ENCODE measurements at places on chromosomes 1 and 21. TPM values are rescaled to one million over a fixed set of nuclear protein-coding genes. Genes with fewer than 3 reads are reported as not detected.

DNA sequence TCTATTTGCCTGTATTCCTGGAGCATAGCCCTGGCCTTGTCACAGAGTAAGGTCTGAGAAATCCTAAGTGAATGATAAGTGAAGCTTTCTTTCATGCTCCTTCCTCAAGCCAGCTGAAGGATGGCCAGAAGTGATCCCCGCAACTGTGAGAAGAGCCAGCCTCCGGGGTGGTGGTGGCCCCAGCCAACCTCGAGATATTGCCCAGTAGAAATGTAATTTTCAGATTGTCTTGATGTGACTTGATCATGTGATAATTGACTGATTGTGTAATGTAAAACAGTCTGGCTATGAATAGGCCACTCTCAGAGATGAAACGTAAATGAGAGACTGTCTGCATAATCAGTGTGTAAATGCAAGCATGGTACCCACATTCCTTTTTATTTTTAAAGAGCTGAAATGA is 242.4 kb upstream of the CAMK1G start:
- DNase-seq, result no peak

- no peak for DNase-seq
These were observed 156.0 kb downstream of the GLUL start for GRCh38 chr1:182235604-182235951.

GRCh38 chr1:197392541-197392940 is 124.5 kb downstream of the CRB1 start:
- no peak for DNase-seq

DNA sequence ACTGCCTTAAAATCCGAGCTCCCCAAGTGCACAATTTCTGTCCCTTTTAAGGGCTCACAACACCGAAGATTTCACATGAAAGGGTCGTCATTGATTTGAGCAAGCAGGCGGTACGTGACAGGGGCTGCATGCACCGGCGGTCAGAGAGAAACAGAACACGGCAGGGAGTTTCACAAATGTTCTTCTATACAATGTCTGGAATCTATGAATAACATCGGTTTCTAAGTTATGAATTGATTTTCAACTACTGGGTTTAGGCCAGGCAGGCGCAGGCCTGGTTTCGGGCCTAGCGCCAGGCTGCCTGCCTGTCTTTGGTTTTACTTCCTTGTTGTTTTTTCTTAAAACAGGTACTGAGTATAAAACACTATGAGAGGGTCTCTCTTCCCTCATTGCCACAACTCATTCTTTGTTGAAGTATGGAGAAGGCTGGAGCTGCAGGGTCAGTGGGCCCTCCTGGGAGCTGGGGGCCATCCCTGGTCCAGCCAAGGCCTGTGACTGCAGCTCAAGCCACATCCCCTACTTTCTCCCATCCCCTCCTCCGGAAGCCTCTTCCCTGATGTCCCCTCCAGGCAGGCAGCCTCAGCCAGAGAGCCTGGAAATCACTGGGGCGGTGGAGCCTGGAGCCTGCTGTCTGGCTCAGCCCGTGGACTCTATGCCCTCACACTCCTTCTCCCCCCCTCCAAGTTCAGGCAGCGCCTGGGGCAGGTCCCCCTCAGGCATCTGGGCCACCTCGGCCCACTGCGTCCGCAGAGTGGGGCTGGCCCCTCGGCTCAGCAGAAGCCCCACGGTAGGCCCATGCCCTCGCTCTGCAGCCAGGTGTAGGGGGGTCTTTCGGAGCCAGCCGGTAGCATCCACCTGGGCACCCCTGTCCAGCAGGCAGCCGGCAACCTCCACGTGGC is 2.4 kb downstream of the ANKRD65 start:
- DNase-seq, result no peak

DNA sequence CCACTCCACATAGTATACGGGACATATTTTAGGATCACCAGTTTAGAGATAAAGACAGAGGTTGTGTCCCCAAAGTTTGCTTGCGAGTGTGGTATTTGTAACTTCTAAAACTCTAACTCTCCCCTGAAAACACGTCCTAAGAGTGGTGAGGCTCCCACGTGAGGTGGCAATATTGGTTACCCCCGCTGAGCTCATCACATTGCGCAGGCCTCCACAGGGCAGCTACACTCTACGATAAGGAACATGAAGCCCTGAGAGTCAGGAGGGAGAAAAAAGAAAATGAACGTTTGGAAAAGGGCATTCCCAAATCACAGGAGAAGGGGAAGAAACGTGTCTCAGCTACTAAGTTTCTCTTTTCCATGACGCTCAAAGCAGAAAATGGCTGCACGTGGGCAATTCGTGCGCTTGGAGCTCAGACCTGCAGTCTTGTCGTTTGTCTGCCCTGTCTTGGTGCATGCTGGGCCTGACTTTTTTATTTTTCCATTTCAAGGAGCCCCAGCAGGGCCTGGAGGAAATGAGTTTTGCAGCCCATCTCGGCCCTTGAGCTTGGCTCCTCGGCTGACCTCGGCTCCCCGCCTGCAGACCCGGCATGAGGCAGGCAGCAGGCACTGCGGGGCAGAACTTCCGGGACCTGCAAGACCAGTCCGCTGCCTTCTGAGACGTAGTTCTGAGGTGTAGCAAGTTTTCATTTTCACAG is 25.7 kb downstream of the ERG start:
- no peak for DNase-seq

- DNase-seq, result no peak
These were observed 161.0 kb upstream of the HP1BP3 start for GRCh38 chr1:20948101-20948500.

- DNase-seq, result no peak
These were observed 55.6 kb downstream of the FBXO42 start for GRCh38 chr1:16296643-16297042.

GRCh38 chr1:243260221-243260880 is 4.5 kb downstream of the SDCCAG8 start:
- no peak for DNase-seq

GRCh38 chr1:197976368-197976767 is 59.2 kb downstream of the LHX9 start:
- no peak for DNase-seq

GRCh38 chr21:26388731-26389231 is 184.3 kb downstream of the CYYR1 start:
- DNase-seq, result no peak

DNA sequence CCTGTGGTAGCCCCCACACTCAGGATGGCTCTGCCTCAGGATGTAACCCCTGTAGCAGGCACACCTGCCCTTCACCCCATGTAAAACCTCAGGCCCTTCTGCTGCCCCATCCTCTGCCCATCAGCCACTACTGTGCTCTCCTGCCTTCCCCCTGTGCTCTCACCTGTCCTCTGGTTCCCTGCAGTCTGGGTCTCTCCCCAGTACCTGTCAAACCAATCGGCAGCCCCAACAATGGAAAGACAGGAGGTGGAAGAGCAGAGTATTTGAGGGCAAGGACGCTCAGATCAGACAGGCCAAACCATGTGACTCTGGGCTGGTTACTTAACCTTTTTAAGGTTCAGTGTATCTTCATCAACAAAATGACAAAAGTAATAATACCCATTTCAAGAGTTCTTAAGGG is 30.9 kb downstream of the SMIM12 start:
- DNase-seq, result no peak

GRCh38 chr1:204649721-204650521 is 35.6 kb downstream of the LRRN2 start:
- DNase-seq, result no peak

GRCh38 chr1:22123071-22123390 is 19.9 kb downstream of the WNT4 start:
- DNase-seq, result no peak

Gene BSND
- polyA plus RNA-seq, result not detected

Gene ITLN2
- not detected for polyA plus RNA-seq

Gene TNNI3K
- 2.4 TPM for polyA plus RNA-seq

Gene ARHGEF19
- 2.4 TPM for polyA plus RNA-seq

Gene GJC2
- 0.40 TPM for polyA plus RNA-seq

All from psoas muscle (tissue), 8 donors.